ENCODE measurements at places on chromosomes 12 and 14.
A peak's percentile ranks its signal among the peaks of the same experiment; 100 is the strongest.

- DNase-seq = no peak
Measured at GRCh38 chr14:78479127-78479780, 309.1 kb downstream of the NRXN3 start.

DNA sequence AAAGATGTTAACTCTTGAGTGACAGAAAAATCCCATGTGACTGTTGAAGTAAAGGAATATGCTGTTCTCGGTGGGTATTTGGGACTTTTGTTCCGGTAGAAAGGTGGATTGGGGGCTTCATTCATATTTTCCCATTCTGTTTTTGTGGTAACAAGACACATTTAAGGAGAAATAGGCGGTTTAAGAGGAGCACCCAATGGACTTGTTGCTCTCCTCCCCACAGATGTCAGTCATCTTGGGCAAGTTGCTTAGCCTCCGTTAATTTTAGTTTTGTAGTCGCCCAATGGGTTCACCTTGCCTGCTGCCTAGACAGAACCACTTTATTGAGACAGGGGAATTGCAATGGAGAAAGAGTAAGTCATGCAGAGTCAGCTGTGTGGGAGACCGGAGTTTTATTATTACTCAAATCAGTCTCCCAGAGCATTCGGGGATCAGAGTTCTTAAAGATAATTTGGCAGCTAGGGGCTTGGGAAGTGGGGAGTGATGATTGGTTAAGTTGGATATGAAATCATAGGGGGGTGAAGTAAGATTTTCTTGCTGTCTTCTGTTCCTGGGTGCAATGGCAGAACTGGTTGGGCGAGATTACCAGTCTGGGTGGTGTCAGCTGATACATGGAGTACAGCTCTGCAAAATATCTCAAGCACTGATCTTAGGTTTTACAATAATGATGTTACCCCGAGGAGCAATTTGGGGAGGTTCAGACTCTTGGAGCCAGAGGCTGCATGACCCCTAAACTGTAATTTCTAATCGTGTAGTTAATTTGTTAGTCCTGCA is 50.3 kb downstream of the SLC38A1 start:
- no peak for DNase-seq

- no peak for DNase-seq
Measured at GRCh38 chr12:27192118-27192802, 51.8 kb upstream of the STK38L start.

DNA sequence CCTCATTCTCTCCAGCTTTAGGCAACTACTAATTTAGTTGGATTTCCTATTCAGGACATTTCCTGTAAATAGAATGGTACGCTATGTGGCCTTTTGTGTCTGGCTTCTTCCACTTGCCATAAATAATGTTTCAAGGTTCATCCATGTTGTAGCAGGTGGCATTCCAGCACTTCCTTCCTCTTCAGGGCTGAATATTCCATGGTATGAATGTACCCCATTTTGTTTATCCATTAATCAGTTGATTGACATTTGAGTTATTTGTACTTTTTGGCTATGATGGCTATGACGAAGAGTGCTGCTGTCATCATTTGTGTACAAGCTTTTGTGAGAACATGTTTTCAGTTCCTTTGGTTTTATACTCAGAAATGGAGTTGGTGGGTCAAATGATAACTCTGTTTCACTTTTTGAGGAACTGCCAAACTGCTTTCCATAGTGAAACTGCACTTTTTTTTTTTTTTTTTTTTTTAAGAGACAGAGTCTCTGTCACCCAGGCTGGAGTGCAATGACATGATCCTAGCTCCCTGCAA is 6.5 kb upstream of the CDK2AP1 start:
- no peak for DNase-seq

DNA sequence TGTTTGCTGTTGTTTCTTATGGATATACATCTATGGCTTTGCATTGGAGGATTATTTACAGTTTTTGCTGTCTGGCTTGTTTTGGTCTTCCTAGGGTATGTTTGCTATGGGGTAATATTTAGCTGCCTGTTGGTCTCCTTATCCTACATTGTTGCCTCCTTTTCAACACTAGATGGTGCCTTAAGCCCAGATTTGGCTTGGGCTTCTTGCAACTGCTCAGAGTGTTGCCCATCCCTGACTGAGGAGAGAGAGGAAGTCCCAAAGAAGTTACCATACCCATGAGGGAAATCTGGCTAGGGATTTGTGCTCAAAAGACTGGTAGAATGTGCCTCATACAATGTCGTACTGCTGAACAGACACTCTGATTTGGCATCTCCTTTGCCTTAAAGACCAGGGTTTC is 94.6 kb upstream of the MUCL1 start:
- peak; percentile 62 for DNase-seq

GRCh38 chr14:51929166-51929565 is 60.2 kb upstream of the RTRAF start:
- DNase-seq = no peak

DNA sequence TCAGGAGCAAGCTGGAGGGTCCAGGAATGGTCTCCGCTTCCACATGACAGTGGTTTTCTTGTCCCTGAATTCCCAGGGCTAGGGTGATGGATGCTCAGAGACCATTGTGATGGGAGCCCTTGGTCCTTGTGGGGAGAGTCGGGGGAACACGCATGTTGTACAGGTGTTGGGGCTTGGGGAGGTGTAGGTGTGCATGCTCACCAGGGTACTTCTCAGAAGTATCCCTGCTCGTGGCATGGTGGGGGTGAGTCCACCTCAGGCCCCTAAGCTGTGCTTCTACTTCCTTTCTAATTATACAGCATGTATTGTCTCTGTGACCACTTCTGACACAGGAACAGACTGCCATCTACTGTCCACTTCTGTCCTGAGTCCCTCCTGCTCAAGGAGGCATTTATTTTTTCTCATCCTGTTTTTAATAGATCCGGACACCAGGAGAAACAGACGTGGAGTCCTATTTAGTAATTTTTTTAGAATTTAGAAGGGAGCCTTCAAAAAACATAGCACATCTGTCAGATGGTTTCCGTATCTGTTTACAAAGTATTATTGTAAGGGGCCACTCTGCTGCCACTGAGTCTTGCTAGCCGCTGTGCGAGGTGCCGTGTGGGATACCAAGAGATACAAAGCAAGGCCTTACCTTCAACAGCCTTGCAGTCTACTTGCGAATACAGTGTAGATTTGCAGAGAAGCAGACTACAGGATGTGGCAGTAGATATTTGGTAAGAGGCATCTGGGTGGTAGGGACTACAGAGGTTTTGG is 10.5 kb downstream of the NTF3 start:
- peak; percentile 84 for DNase-seq

GRCh38 chr12:49698619-49699545 is 8.3 kb downstream of the FMNL3 start:
- DNase-seq = no peak

DNA sequence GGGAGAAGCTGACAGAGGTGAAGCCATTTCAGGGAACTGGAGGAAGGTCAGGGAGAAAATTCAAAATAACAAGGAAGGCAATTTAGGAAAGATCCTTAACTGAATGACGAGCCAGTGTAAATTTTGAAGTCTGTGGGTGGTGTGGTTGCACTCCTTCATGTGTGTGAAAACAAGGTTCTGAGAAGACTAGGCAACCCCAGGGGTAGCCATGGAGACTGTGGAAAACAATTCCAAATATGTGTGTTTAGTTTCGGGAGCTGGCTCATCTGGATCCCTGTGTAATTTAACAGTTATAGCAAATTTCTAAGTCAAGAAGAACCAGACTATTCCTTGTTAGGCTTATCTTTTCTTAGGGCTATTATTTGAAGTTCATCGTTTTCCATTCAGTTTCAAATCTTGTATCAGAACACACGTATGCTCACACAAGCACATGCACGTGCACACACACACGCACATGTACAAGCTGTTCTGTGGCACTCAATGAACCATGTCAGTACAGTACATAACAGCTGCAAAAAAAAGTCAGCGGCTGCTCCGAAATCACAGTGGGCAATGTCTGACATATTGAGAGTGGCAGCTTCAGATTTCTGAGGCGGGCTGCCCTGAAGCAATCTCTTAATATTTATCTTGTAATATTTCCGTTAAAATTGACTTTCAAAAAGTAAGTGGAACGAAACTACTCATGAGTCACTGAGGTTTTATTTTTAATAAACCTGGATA is 411.2 kb downstream of the AEBP2 start:
- no peak for DNase-seq

GRCh38 chr14:37179896-37180502 is 7.6 kb upstream of the SLC25A21 start:
- DNase-seq = no peak

DNA sequence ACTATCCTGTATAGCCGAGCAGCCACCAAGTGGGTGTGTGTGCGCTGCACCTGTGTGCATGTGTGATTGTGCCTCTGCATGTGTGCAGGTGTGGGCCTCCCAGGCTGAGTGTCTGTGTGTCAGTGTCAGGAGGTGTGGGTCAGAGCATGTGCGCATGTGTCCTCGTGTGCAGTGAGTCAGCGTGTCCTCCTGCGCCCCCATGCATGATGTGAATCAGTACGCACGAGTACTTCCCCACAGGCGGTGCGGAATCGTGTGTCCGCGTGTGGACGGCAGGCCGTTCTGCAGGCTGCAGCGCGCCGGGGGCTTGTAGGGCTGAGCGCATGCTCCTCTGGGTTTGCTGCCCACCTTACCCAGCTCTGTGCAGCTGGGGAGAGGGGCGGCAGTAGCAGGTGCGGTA is 34.2 kb downstream of the DTX1 start:
- DNase-seq = no peak

DNA sequence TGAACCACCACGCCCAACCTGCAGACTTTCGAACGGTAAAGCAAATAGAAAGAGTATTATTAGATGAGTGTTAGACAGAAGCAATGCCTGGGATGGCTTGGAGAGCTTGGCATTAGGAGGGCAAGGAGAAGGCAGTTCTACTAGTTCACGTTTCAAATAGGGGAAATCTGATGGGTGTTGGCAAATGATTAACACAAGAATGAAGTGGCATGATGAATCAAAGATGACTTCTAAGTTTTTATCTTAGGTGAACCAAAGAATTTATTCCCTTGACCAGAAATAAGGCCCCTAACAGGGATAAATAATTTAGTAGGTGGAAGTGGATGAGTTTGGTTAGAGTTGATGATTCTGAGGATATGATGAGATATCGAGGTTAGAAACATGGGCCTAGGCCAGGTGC is 38.5 kb downstream of the DRAM1 start:
- no peak for DNase-seq

DNA sequence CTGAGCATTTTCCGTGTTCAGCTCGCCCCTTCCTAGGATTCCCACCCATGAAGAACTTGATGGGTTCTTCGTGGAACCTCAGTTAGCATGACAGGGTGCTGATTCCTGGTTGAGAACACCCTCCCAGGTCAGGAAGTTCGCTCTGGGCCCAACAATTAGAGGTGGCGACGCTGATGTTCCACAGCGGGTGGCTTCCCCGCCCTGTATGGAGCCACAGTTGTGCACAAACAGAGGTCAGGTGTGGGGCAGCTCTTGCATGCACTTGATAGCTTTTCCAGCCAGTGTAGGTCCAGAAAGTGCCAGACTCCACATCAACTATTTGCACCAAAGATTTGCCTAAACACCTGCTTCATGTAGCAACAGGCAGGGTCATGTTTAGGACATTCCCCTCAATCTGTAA is 788.2 kb downstream of the MED13L start:
- DNase-seq = no peak

DNA sequence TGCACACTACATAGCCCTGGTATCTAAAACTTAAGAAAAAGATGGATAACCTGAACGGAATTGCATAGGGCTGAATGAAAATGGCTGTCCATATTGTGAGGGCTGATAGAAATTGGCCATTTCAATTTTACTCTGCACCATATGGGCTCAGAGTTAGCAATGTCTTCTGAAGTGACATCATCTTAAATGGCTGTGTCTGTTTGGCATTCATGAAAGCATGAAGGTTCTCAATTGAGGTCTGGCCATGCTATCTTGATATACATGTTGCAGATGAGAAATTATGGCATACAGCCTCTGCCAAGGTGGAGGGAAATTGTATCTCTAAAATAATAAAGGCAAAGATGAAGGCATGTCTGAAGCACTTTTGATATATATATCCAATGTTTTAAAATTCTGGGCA is 226.0 kb upstream of the PDE3A start:
- DNase-seq = peak; percentile 15

DNA sequence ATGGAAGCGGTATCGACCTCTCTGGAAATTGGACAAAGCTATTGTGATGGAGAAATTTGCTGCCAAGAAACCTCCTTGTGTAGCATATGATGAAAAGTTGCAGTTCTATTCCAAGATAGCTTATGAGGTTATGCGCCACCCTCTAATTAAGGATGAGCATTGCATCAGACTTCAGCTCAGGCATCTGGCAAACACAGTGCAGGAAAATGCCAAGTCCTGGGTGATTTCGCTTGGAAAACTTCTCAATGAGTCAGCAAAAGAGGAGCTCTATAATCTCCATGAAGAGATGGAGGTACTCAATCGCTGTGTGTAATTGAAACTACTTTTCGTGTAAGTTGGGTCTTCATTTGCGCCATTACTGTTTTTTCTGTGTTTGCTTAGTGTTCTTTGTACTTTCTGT is 51.2 kb downstream of the DNAH10 start:
- no peak for DNase-seq

- no peak for DNase-seq
Measured at GRCh38 chr12:108890208-108890607, 10.3 kb downstream of the DAO start.

- DNase-seq = no peak
Measured at GRCh38 chr14:86915406-86915805, 1077.6 kb downstream of the GALC start.

DNA sequence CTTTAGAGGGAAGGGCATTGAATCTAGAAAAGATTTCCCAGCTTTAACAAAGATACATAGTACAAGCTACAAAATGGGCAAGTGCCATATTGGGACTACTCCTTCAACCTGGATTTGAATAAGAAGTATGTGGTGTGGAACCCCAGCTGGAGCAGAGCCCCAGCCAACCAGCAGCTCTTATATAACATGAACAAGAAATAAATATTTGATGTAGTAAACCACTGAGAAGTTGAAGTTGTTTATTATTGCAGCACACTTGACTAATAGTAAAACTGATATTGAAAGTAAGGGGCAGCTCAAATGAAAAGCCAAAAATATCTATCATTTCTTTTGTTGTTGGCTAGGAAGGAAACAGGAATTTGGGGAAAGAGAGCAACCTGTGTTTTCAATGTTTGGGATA is 701.8 kb downstream of the TMTC2 start:
- DNase-seq = no peak

- no peak for DNase-seq
Measured at GRCh38 chr12:108875280-108875679, 4.6 kb upstream of the DAO start.

GRCh38 chr12:74229671-74230070 is 308.0 kb upstream of the ATXN7L3B start:
- no peak for DNase-seq

GRCh38 chr12:64325055-64325454 is 65.5 kb downstream of the C12orf56 start:
- peak; percentile 5 for DNase-seq

- DNase-seq = no peak
Measured at GRCh38 chr14:76987956-76988520, 40.5 kb downstream of the IRF2BPL start.

GRCh38 chr12:53327435-53328042 is 6.1 kb upstream of the AAAS start:
- peak; percentile 45 for DNase-seq

- no peak for DNase-seq
Measured at GRCh38 chr12:3284405-3284804, 206.6 kb upstream of the PRMT8 start.

GRCh38 chr14:104577426-104577825 is 2.1 kb upstream of the C14orf180 start:
- DNase-seq = no peak

- no peak for DNase-seq
Measured at GRCh38 chr14:70832561-70833305, 23.4 kb upstream of the MAP3K9 start.

- DNase-seq = no peak
Measured at GRCh38 chr12:45509621-45510020, 219.9 kb upstream of the ARID2 start.

GRCh38 chr12:14310866-14311265 is 54.6 kb upstream of the ATF7IP start:
- DNase-seq = no peak
